D341Med (cell line): ENCODE measurements at places on chromosomes 3 and 15.
A peak's percentile ranks its signal among the peaks of the same experiment; 100 is the strongest.

DNA sequence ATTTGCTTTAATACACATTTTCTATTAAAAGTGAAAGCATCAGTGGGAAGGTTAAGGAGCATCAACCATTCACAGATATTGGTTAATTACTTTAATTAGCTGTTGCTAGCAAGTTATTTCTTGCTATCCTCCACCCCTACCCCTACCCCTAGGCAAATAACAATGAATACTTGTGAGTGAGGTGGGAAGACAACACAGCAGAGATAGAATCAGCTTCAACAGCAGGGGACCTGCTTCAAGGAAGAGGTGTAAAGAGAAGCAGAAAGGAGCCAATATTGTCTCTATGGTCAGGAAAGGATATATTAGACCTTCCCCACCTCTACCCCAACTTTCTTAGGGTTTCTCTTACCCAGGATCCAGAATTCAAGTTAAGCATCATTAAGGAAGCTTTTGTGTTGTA, 149.4 kb downstream of the SNRK start:
- no peak for DNase-seq

DNA sequence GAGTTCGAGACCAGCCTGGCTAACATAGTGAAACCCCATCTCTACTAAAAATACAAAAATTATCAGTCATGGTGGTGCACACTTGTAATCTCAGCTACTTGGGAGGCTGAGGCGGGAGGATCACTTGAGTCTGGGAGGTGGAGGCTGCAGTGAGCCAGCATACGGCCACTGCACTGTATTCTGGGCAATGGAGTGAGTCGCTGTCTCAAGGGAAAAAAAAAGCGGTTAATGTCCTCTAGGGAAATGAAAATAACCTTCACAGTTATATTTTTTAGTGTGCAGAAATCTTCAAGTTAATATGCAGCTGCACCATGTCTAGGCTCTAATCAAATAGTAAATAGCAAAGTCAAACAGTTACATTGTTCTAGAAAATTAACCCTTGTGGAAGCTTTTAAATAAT, 14.8 kb downstream of the CEP19 start:
- no peak for DNase-seq

DNA sequence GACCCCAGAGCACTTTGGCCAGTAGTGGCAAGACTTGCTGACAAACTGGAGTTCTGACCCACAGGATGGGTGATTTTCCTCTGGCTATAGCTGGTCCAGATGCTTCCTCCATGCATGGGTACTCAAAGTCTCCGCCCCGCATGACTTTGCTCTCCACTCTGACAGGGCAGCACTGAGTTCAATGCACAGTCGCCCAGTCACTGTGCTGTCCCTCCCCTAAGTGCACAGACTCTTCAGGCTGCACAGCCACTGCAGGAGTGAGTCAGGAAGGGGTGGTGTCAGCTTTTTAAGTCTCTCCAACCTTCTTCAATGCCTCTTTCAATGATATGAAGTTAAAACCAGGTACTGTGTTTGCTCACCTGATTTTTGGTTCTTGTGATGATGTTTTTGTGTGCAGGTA, 17.8 kb downstream of the TEX9 start:
- DNase-seq = no peak

- DNase-seq = no peak
These were observed 97.6 kb downstream of the FRMD4B start for GRCh38 chr3:69288161-69288895.

- no peak for DNase-seq
These were observed 176.0 kb upstream of the SLC24A5 start for GRCh38 chr15:47944637-47945288.

GRCh38 chr3:171585039-171585438, 124.8 kb upstream of the TNIK start:
- DNase-seq = no peak

GRCh38 chr3:83063446-83063845, 1302.0 kb upstream of the GBE1 start:
- DNase-seq = no peak

DNA sequence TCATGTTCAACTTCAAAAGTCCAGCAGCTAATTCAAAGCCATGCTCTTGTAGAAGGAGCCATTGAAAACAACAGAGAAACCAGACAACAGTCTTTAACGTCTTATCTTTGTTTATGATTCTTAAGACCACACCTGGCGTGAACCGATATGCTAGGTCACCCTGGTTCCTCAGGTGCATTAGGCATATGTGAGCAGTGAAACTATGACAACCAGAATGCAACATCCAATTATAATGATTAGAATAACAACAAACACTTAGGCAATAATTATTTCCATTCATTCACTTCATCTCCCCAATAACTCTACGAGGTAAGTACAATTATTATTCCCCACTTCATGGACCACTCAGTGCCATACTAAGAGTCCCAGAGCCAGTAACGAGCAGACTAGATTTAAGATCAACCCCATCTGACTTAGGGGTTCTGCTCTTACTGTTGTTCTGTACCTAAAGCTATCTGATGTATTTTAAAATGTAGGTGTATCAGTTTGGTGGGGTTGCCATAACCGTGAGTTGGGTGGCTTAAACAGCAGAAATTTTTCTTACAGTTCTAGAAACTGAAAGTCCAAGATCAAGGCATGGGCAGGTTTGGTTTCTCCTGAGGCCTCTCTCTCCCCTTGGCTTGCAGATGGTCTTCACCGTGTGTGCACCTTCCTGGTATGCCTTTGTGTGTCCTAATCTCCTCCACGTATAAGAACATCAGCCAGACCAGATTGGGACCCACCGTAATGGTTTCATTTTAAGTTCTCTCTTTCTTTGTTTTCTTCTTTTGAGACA, 997.8 kb upstream of the CFAP20DC start:
- no peak for DNase-seq

DNA sequence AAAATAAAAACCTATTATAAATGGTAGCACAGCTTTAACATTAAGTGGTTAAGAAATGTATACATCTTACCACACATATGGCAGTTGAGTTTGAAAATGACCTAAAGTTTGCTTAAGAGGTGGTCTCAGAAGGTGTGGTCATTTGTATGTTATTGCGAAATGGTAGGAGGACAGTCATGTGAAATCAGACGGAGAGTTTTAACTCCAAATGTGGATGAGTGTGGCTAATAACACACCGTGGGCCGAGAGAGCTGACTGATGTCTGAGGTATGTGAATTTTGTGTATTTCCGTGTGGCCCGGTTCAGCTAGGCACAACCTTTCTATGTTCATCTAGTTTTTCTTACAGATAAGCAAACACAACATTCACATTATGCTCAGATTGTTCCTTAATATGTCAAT, 71.9 kb downstream of the ARNT2 start:
- DNase-seq = no peak

DNA sequence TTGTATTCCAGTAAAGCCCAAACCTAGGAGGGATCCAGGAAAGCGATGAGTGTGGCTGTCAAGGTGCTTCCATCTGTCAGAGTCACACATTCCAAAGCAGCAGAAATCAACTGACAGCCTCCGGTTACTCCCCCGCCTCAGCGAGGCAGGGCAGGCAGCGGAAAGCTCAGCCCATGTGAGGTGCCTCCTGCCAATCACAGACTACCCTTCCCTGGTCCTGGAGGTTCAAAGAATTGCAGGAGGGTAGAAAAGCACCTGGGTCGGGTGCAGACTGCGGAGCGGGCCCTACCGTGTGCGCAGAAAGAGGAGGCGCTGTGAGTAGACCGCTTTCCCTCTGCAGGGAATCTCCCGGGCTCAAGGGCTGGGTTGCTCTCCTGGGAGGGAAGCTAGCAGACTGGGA, at the start of gene UPK1B:
UPK1B (plus strand) TSS at position 274 of the 400 bp plus-strand sequence. CDS start 13,144 bp downstream, outside the sequence.
- no peak for DNase-seq

- DNase-seq = peak; percentile 94
These were observed 596 bp upstream of the LIMD1 start for GRCh38 chr3:45593708-45594601.

GRCh38 chr3:139537361-139537760, 2.2 kb downstream of the RBP1 start:
- no peak for DNase-seq

DNA sequence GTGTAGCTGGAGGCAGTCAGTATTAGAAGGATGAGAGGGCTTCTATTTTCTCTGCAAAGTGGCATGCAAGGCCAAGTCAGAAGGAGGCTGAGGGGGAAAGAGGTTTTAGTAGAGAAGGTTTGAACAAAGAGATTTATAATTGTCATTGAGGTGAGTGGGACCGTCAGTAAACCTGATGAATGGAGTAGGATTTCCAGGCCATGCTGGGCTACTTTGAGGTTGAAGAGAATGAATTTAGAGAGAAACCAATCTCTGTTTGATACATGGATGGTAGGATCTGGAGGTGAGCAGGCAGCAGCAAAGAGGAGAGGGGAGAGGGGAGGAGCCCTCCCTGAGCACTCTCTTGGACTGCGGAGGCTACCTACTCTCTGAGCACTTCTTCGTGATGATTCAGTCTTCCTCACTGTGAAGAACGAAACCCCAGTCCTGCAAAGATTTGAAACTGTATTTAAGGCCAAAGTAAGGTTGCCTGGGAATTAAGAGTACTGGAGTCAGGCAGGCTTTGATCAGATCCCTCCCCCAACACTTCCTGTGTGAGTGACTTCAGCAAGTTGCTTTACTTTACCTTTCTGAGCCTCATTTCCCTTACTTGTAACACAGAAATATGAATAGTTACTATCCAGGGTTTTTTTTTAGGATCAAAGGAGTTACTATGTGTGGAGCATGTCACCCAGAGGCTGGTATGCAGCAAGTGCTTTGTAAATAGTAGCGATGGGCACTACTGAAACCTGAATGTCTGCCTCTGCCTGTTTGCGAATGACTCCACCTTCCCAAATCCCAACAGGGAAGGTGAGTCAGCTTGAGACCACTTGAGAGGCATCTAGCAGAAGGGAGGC, 75.8 kb downstream of the RPL39L start:
- no peak for DNase-seq

GRCh38 chr3:183443395-183444385, 15.3 kb upstream of the MCF2L2 start:
- DNase-seq = no peak

GRCh38 chr15:73809728-73810501, 56.8 kb upstream of the INSYN1 start:
- DNase-seq = no peak

DNA sequence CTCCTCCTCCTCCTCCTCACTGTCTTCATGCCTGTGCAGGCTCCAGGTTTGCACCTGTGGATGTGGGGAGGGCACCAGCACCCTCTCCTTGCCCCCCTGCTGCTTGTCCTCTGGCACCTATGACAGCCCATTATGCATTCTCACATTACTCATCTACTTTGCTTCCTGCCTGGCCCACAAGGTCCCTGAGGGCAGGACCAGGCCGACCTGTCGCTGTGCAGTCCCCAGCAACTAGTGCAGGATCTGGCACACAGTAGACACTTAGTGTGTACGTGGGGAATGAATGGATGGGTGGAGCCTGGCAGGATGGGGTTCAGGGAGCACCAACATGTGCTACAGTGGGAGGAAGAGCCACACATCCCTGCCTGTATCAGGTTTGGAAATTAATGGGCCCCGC, 58.3 kb upstream of the TMEM115 start:
- no peak for DNase-seq

DNA sequence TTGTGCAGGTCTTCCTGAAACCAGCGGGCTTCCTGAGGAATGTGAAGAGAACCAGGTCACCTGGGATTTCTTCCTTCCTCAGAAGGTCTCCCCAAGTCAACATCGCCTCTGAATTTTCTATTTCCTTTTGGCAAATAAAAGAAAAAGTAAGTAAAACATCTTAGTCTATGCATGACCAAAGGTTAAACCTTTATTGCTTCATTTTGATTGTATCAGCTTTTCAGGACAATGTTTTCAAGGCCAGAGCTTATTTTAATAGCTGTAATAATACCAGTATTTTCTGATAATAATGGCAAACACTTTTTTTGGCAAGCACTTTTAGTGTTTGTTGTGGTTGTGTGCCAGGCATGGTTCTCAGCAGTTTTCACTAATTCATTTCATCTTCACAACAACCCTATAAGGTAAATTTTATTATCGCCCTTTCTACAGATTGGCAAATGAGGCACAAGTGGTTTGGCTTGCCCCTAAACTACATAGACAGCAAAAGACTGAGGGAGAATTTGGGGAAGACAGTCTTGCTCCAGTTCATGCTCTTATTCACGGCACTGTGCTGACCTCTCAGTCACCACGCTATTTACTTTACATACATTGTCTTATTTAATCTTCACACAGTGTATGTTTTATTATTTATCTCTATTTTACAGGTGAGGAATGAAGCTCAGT, 110.4 kb downstream of the RPL22L1 start:
- DNase-seq = no peak

GRCh38 chr3:31247850-31248562, 284.7 kb upstream of the STT3B start:
- no peak for DNase-seq

- no peak for DNase-seq
These were observed 293.6 kb downstream of the FGF12 start for GRCh38 chr3:192433704-192434103.

DNA sequence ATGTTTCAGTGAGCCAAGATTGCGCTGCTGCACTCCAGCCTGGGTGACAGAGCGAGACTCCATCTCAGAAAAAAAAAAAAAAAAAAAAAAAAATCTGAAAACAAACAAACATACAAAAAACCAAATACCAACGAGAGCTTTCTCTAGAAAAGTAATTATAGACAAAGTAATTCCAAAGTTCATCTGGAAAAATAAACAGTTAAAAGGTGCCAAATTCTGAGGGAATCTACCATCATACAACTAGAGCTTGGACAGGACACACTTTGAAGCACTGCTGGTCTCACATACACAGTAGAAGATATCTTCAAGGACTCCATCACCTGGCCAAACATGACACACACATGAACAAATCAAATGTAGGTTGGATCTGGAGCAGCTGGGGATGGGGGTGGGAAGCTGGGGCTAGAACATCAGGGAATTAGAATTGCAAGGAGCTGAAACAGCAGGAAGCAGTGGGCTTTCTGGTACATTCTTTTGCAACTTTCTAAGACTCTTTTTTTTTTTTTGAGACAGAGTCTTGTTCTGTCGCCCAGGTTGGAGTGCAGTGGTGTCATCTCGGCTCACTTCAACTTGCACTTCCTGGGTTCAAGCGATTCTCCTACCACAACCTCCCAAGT, 41.1 kb upstream of the CTSH start:
- no peak for DNase-seq

GRCh38 chr3:17678116-17678741, 64.2 kb downstream of the TBC1D5 start:
- DNase-seq = no peak

GRCh38 chr3:39474126-39474515, 6.6 kb downstream of the MOBP start:
- DNase-seq = no peak

- DNase-seq = peak; percentile 1
These were observed 104.4 kb downstream of the LRRK1 start for GRCh38 chr15:101023501-101024072.

GRCh38 chr3:187714404-187714979, 12.1 kb upstream of the RTP2 start:
- DNase-seq = peak; percentile 73
